Activated naive CD4-positive, alpha-beta T cell treated with anti-CD3 and anti-CD28 coated beads, Interleukin-2, amount 50 U/mL, for 72 hours (primary cell): ENCODE measurements at places on chromosomes 4 and X. TPM values are rescaled to one million over a fixed set of nuclear protein-coding genes. Genes with fewer than 3 reads are reported as not detected.

GRIPAP1 gene
- total RNA-seq: 140 TPM

CYTL1 gene
- total RNA-seq: not detected

DNA sequence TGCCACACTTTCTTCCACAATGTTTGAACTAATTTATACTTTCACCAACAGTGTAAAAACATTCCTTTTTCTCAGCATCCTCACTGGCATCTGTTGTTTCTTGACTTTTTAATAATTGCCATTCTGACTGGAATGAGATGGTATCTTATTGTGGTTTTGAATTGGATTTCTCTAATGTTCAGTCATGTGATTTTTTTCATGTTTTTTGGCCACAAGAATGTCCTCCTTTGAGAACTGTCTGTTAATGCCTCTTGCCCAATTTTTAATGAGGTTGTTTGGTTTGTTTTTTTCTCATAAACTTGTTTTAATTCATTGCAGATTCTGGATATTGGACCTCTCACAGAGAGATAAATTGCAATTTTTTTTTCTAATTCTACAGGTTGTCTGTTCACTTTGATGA is 1195.2 kb downstream of the TECRL start:
- no peak for DNase-seq

SPANXA2 gene
- total RNA-seq: not detected

DNA sequence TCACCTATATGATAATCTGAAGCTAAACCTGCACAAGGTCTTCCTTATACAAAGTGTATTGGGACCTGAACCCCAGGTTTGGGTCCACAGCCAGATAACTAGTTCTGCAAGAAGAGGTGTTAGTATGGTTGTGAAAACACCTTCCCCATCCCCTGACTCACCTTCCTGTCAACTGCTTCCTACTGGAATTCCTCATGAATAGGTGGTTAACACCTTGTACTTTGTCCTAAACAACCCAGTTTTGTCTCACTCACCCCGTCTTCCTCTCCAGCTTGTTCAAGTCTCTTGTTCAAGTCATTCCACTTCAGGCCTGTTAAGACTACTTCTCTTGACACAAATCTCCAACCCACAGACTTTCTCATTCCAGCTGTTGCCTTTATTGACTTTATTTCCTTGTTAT is 45.5 kb downstream of the CCNG2 start:
- no peak for DNase-seq

DNA sequence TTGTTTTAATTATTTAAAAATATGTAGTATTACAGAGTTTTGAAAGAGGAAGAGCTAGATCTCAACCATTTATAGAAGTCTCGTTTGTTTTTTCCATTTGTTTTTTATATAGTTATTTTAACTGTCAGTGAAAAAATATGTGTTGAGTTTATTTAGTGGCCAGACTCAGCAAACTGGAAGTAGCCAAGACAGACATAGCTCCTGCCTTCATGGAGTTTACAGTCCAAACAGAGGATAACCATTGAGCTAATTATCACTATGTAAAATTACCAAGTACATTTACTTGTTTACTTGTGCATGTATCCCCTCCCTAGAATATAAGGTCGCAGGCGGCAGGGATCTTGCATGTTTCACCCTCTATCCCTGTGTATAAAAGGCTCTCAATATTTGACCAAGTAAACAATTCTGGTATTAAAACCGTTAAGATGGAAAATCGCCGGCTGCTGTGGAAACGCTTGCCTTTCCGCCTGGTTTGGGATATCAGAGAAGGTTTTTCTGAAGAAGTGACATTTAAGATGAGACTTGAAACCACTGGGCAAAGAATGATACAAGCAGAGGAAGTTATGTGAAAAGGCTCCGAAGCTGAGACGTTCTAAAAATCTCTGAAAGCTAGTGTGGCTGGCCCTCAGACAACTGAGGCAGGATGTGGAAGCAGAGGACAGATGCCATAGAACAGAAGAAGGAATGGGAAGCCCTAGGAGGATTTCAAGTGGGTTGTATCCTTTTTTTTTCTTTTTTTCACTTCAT is 1.3 kb upstream of the CCNI start:
- DNase-seq: no peak

GRCh38 chrX:115214151-115214550 is 19.7 kb downstream of the LRCH2 start:
- no peak for DNase-seq

CTAG1B gene
- total RNA-seq: not detected

RAB9B gene
- total RNA-seq: 0.41 TPM

PCSK1N gene
- total RNA-seq: 2.7 TPM

DNA sequence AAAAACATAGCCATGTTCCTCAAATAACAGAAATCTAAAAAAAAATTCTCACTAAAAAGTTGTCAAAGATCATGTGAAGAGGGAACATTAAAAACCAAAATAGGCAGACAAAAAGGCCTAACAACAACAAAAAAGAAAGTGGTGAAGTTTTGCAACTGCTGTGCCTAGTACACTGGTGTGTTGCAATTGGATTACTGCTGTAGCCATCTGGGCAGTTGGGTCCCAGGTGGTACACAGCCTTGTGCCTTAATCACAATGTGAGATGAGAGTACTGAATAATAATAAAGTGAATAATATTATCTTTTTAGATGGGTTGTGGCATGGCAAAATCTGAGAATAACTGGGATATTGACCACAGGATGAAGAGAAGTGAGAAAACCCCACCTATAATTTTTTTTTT is 12.0 kb downstream of the C4orf54 start:
- DNase-seq: no peak

MSMO1 gene
- 58.2 TPM for total RNA-seq
